MCF 10A (cell line): ENCODE measurements at places on chromosomes 6 and 20. TPM values are rescaled to one million over a fixed set of nuclear protein-coding genes. Genes with fewer than 3 reads are reported as not detected.
A peak's percentile ranks its signal among the peaks of the same experiment; 100 is the strongest.

GRCh38 chr6:392441-393390 lies 1.2 kb downstream of the IRF4 start:
- peaks cover 14% of the 10 kb centered on the region for H3K4me1 ChIP-seq
- peaks cover 26% of the 10 kb centered on the region for H3K27me3 ChIP-seq
- H3K36me3 ChIP-seq, result no peaks in the 10 kb centered on the region
- no peak overlapping the region for H3K4me3 ChIP-seq
- DNase-seq, result no peak
- H3K27ac ChIP-seq, result no peak overlapping the region

DNA sequence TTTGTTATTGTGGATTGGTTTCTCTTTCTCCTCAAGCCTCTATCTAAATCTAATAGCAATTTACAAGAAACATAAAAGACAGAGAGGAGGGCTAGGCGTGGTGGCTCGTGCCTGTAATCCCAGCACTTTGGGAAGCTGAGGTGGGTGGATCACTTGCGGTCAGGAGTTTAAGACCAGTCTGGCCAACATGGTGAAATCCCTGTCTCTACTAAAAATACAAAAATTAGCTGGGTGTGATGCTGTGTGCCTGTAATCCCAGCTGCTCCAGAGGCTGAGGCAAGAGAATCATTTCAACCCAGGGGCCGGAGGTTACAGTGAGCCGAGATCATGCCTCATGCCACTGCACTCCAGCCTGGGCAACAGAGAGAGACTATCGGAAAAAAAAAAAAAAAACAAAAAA lies 46.6 kb downstream of the SLC2A12 start:
- H3K36me3 ChIP-seq, result peaks cover 6% of the 10 kb centered on the region
- H3K4me3 ChIP-seq, result no peak overlapping the region
- peaks cover 13% of the 10 kb centered on the region for H3K27me3 ChIP-seq
- H3K27ac ChIP-seq, result no peak overlapping the region

DNA sequence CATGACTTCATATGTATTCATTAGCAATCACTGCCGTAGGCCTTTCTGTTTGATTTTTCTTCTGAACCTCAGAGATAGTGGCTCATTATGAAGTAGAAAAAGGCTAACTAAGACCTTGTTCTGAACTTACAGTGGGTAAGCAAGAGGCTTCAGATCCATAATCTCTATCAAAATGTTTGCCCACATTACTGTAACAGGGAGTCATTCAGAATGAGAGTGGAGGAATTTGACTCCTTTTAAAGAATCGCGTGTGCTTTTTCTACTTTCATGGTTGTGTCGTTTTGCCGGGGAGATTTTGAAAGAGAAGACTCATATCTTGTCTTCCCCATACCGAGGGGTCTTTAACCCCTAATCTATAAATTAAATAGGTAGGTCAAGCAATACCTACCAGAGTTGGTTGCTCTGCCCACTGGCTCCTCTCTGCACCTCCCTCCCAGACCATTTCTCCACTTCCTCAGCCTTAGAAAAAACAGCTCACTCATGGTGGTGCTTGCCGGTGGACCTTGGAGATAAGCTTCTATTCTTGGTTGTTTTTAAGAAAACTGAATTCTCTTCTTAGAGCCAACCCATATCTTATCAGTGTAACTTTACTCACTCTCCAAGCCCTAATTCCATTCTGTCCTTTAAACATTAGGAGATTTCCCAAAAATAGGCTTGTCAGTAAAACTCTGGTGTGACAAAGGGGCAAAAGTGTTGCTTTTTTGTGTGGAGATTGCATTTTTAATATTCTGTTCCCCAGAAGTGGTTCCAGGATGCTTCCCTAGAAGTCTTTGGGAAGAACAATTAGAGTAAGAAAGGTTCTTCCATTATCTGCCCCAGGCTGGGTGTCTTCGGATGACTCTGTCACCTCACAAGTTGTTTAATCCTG lies 56.6 kb downstream of the E2F3 start:
- H3K27ac ChIP-seq, result no peak overlapping the region
- peaks cover 6% of the 10 kb centered on the region for H3K4me1 ChIP-seq
- peaks cover 25% of the 10 kb centered on the region for H3K36me3 ChIP-seq
- no peak overlapping the region for H3K4me3 ChIP-seq

DNA sequence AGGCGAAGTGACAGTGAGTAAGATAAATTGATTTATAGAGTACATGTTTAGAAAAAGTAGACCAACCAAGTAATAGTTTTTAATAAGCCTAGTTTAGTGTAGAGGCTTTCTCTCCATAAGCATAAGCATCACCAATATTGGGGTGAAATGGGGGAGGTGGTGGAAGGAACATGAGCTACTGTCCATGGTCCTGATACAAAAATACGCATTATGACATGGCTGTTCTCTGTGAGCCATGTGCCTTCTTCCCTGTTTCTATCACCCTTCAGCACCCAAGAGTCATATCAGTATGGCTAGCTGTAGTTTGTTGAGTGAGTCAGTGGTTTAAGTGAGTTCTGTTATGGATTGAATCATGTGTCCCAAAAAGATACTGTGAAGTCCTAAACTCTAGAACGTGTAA lies 150.8 kb downstream of the EDN1 start:
- H3K4me1 ChIP-seq, result peaks cover 11% of the 10 kb centered on the region
- no peaks in the 10 kb centered on the region for H3K36me3 ChIP-seq
- H3K27me3 ChIP-seq, result no peaks in the 10 kb centered on the region

NOTCH4 gene
- total RNA-seq, result not detected in 2 replicates

ECT2L gene
- not detected in 2 replicates for total RNA-seq

- peak; percentile 73 for DNase-seq
- H3K4me3 ChIP-seq, result no peak overlapping the region
- H3K36me3 ChIP-seq, result no peaks in the 10 kb centered on the region
Observed at GRCh38 chr6:29845405-29846006, 17.9 kb downstream of the HLA-G start.

GSTA2 gene
- total RNA-seq, result not detected in 2 replicates

DNA sequence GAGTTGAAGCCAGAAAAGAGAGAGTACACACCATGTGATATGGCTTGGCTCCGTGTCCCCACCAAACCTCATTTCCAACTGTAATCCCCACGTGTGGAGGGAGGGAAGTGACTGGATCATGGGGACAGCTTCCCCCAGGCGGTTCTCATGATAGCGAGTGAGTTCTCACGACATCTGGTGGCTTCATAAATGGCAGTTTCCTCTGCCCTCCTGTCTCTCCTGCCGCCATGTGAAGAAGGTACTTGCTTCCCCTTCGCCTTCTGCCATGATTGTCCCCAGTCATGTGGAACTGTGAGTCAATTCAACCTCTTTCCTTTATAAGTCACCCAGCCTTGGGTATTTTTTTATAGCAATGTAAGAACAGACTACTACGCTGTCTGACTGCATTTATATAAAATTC lies 40.3 kb downstream of the TAF4 start:
- H3K27ac ChIP-seq, result no peak overlapping the region
- no peaks in the 10 kb centered on the region for H3K27me3 ChIP-seq
- no peaks in the 10 kb centered on the region for H3K4me1 ChIP-seq
- H3K36me3 ChIP-seq, result peaks cover 8% of the 10 kb centered on the region

CST4 gene
- total RNA-seq, result not detected in 2 replicates

NKAIN2 gene
- 2.7 and 4.9 TPM in 2 replicates for total RNA-seq

DNA sequence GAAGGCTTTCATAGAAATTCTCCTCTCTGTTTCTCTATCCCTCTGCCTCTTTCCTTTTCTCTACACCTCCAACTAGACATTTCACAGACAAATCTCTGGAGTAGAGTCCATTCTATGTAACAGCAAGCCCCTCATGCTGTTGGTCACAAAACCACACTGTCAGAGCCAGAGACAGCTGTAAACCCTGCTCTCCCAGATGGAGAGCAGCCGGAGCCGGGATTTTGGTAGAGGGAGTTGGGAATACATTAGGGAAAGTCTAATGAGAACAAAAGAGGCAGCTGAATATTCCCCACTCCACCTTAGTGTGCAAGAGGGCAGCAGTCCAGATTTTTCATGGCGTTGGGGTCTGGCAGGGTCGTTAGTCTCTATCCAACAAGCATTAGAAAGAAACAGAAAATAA lies 68.3 kb upstream of the EDN1 start:
- H3K27me3 ChIP-seq, result no peaks in the 10 kb centered on the region
- H3K4me1 ChIP-seq, result no peaks in the 10 kb centered on the region
- H3K36me3 ChIP-seq, result peaks cover 6% of the 10 kb centered on the region
- DNase-seq, result no peak

DNA sequence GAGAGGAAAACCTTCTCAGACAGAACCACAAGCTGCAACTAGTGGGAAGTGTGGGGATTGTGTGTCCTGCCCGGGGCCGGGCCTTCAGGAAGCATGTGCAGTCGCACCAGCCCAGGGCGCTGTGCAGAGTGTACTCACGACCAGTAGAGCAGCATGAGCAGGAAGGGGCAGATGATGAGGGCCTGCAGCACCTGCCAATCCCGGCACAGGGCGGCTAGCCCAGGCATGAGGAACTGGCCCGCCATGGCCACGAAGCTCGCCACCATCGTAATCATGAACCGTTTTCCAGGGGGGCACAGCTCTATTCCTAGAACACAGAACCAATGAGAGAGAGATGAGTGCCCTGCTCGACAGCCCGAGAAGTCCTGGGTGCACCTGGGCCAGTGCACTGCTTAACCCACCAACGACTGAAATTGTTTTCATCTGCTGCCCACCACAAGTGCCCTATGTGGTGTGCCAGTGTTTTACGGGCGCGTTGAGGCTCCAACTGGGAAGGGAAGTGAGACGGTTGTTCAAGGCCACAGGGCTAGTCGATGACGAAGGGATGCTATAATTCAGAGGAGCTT lies 65.0 kb downstream of the PSMG4 start:
- H3K27me3 ChIP-seq, result no peaks in the 10 kb centered on the region
- H3K27ac ChIP-seq, result peak overlapping the region; percentile 54
- no peak for DNase-seq
- no peak overlapping the region for H3K4me3 ChIP-seq
- peaks cover 14% of the 10 kb centered on the region for H3K4me1 ChIP-seq
- H3K36me3 ChIP-seq, result no peaks in the 10 kb centered on the region

DDX43 gene
- not detected in 2 replicates for total RNA-seq

SPTLC3 gene
- 15.6 and 20.3 TPM in 2 replicates for total RNA-seq

DNA sequence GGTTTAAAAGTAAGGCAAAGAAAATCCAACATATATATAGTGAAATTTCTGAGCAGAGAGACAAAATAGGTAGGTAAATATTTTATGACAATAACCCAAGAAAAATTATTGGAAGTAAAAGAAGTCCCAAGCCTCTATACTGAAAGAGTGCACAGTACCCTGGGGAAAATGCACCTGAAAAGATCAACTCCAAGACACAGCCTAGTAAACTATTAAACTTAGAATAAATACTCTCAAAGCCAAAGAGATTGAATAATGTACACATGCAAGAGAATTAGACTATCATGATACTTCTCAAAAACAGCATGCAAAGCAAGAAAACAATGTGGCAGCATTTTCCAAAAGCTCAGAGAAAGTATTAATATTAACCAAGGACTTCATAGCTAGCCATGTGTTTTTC lies 676.8 kb upstream of the CHD6 start:
- no peak overlapping the region for H3K4me3 ChIP-seq
- DNase-seq, result no peak
- no peaks in the 10 kb centered on the region for H3K4me1 ChIP-seq
- no peaks in the 10 kb centered on the region for H3K36me3 ChIP-seq
- H3K27me3 ChIP-seq, result no peaks in the 10 kb centered on the region
- H3K27ac ChIP-seq, result no peak overlapping the region

DNA sequence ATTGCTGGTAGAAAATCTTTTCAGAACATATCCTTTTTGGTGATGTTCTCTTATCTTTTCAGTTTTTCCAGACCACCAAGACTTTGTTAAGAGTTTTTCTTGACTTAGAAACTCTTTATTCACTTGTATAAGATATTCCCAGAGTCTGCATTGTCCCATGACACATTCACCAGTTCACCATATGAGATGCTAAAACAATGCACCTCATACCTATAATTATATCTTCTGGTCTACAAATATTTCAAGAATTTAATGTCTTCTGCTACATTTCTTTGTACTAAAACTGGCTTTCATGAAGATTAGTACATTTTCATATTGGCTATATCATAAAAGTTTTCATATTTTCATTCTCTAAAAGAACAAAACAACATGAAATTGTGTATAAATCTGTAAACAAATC lies 111.3 kb downstream of the ADGRG6 start:
- H3K36me3 ChIP-seq, result peaks cover 23% of the 10 kb centered on the region
- no peak overlapping the region for H3K27ac ChIP-seq
- DNase-seq, result no peak
- H3K4me1 ChIP-seq, result no peaks in the 10 kb centered on the region

- H3K4me3 ChIP-seq, result peak overlapping the region; percentile 99
- peak overlapping the region; percentile 80 for H3K27ac ChIP-seq
- H3K36me3 ChIP-seq, result peaks cover 72% of the 10 kb centered on the region
- no peaks in the 10 kb centered on the region for H3K27me3 ChIP-seq
- H3K4me1 ChIP-seq, result peaks cover 30% of the 10 kb centered on the region
- DNase-seq, result no peak
Observed at GRCh38 chr6:33276581-33276863, 401 bp upstream of the B3GALT4 start.

DNA sequence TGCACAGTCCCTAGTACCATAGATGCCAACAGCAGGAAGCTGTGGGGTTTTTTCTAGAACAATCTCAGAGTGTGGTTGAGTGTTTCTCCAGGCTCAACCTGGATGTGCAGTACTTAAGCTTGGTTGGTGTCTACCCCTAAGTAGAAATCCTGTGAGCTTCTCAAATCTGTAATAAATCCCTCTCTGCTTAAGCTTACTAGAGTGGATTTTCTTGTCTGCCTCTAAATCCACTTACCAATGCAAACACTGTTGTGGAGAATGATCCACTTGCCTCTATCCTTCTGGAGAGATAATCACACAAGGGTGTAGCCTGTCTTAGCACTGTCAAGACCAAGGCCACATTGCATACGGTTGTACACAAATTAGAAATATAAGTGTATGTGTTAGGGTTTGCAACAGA lies 43.3 kb upstream of the CLIC5 start:
- no peak overlapping the region for H3K27ac ChIP-seq
- DNase-seq, result no peak
- no peaks in the 10 kb centered on the region for H3K4me1 ChIP-seq
- H3K36me3 ChIP-seq, result no peaks in the 10 kb centered on the region

- peaks cover 12% of the 10 kb centered on the region for H3K4me1 ChIP-seq
- H3K4me3 ChIP-seq, result no peak overlapping the region
- H3K27me3 ChIP-seq, result no peaks in the 10 kb centered on the region
- no peak overlapping the region for H3K27ac ChIP-seq
- no peaks in the 10 kb centered on the region for H3K36me3 ChIP-seq
Observed at GRCh38 chr6:53578371-53578770, 33.5 kb upstream of the GCLC start.

DNA sequence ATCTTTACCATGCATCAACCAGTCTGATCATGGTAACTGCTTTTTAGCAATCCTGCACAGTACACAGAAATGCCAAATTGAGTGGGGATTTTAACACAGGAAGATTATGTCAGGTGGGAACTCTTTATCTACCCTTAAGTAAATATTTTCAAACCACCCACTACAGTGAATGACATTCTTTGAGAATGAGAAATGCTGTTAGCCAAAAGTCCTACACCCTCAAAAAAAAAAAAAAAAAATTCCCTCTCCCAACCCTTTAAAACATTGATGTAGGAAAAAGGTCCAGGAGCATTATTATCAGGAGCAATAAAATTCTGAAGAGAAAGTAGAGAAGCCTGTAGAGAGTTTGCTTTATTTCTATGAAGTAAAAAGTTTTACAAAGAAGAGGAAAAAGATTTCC lies 307.2 kb upstream of the THEMIS start:
- peaks cover 6% of the 10 kb centered on the region for H3K36me3 ChIP-seq
- H3K4me1 ChIP-seq, result peaks cover 43% of the 10 kb centered on the region
- peak; percentile 16 for DNase-seq

- peak overlapping the region; percentile 68 for H3K4me3 ChIP-seq
- peaks cover 71% of the 10 kb centered on the region for H3K4me1 ChIP-seq
- DNase-seq, result peak; percentile 77
- peak overlapping the region; percentile 92 for H3K27ac ChIP-seq
- peaks cover 6% of the 10 kb centered on the region for H3K36me3 ChIP-seq
Observed at GRCh38 chr6:149855040-149855654, 9.0 kb downstream of the LRP11 start.
